ENCODE measurements at places on chromosomes 3 and 15. TPM values are rescaled to one million over a fixed set of nuclear protein-coding genes. Genes with fewer than 3 reads are reported as not detected.

Gene C3orf85
- not detected for total RNA-seq

Gene TUSC7
- not detected for total RNA-seq

Gene CELSR3
- total RNA-seq: 3.2 TPM

Gene ISG20
- 125 TPM for total RNA-seq

Gene THAP10
- total RNA-seq: 0.80 TPM

Gene SIN3A
- 18.9 TPM for total RNA-seq

Gene SCN5A
- 1.0 TPM for total RNA-seq

Gene ITIH4
- 0.21 TPM for total RNA-seq

Gene PRKCD
- total RNA-seq: 3.3 TPM

Gene PLD1
- total RNA-seq: 87.7 TPM

Gene LDHAL6B
- not detected for total RNA-seq

Gene FANCD2OS
- not detected for total RNA-seq

Gene ABHD10
- 60.9 TPM for total RNA-seq

Gene MAP1A
- total RNA-seq: 0.87 TPM

Gene CCDC9B
- 5.0 TPM for total RNA-seq

Gene TICRR
- 3.7 TPM for total RNA-seq

Gene LMAN1L
- total RNA-seq: not detected

Gene SLC24A5
- 423 TPM for total RNA-seq

Gene SLC12A8
- total RNA-seq: 0.69 TPM

Gene LCTL
- 0.21 TPM for total RNA-seq

Gene KLHL6
- total RNA-seq: 0.13 TPM

Gene DMXL2
- 42.2 TPM for total RNA-seq

Gene PLA2G4E
- not detected for total RNA-seq

Gene NAALADL2
- 1.7 TPM for total RNA-seq

Gene CDV3
- total RNA-seq: 133 TPM

Gene MUC13
- not detected for total RNA-seq

Gene HGD
- not detected for total RNA-seq

Gene TM4SF4
- not detected for total RNA-seq

Gene PLA2G4D
- not detected for total RNA-seq

Gene SH2D7
- total RNA-seq: not detected

Gene TEX264
- total RNA-seq: 124 TPM

Gene CACNA2D3
- not detected for total RNA-seq

Gene SPTSSB
- total RNA-seq: not detected

Gene RNF13
- total RNA-seq: 141 TPM

Gene CD80
- total RNA-seq: not detected

Measured in SK-MEL-5 (cell line).